ENCODE measurements at places on chromosomes 16 and 17.

DNA sequence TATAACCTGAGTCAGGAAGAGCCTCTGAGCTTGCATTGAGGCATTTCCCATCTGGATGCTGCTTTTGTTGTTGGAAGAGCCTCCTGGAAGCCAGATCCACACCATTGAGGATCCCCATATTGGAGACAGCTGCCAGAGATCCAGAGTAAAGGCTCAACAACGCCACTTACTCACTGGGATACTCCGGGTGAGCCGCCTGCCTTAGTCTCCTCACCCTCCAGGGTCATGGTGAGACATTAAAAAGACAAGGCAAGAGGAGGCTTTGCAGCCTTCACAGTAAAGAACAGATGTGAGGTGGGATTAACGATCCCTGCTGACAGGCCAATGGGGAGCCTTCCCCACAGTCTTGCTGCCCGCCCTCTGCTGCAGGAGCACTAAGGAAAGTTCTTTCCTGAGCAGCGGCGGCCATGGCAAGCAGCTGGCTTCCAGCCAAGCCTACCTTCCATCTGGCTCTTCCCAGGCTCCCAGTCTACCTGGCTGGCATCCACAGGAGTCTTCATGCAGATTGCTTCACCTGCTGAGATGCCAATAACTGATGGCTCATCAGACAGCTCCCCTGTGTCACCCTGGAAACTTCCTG, 198.5 kb downstream of the CYLD start:
- no peak for DNase-seq

GRCh38 chr17:31327534-31328159, 6.2 kb upstream of the EVI2A start:
- DNase-seq: no peak

- no peak for DNase-seq
Observed at GRCh38 chr16:72214821-72215220, 42.9 kb upstream of the PMFBP1 start.

GRCh38 chr16:68526143-68526781, 12.8 kb upstream of the ZFP90 start:
- DNase-seq: no peak

- no peak for DNase-seq
Observed at GRCh38 chr17:34503528-34504195, 75.7 kb upstream of the TMEM132E start.

DNA sequence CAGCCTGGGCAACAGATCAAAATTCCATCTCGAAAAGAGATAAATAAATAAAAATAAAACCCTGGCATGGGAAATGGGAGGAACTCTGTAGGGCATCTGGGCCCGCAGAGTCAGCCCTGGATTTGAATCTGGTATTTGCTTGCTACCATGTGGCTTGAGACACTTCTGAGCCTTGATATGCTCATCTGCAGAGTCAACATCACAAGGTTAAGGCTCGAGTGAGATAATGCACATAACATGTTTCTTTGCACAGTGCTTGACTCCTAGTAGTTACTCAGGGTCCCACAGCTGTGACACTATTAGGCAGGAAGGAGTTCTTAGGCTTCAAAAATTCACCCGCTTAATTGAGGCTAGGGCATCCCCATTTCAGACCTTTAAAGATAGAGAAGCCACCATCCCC, 21.3 kb downstream of the CDK5RAP3 start:
- no peak for DNase-seq

GRCh38 chr17:64531955-64532371, 25.2 kb downstream of the CEP95 start:
- no peak for DNase-seq

DNA sequence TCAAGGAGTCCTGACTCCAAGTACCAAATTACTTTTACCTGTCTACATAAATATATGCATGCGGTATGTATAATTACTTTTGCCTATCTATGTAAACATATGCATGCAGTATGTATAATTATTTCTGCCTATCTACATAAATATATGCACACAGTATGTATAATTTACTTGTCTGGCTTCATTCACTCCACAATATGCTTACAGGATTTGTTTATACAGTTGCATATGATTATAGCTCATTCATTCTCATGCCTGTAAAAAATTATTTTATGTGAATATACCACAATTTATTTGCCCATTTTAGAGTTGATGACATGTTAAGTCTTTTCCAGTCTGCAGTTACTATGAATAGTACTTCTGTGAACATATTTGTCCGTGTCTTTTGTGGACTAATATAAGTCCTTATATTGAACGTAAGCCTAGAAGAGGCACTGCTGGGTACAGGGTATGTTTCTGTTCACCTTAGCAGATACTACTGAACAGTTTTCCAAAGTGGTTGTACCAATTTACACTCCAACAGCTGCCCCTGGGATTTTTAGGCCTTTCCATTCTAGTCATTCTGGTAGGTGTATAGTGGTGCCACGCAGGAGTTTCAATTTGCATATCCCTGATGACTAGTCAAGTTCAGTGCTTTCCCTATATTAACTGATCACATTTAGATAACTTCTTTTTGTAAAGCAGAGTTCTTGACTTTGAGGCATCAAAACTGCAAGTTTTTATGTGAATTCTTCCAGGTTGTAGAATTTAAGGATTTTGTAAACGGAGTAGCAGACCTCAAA, 47.0 kb downstream of the MARVELD3 start:
- no peak for DNase-seq

DNA sequence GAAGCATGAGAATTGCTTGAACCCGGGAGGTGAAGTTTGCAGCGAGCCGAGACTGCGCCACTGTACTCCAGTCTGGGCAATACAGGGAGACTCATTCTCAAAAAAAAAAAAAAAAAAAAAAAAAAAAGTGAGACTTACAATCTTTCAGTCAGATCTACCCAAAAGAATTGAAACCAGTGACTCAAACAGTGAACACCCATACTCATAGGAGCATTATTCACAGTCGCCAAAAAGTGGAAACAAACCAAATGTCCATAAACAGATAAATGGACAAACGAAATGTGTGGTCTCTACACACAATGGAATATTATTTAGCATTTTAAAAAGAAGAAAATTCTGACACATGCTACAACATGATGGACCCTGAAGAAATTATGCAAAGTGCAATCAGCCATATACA, 9.1 kb upstream of the SCNN1B start:
- DNase-seq: no peak

DNA sequence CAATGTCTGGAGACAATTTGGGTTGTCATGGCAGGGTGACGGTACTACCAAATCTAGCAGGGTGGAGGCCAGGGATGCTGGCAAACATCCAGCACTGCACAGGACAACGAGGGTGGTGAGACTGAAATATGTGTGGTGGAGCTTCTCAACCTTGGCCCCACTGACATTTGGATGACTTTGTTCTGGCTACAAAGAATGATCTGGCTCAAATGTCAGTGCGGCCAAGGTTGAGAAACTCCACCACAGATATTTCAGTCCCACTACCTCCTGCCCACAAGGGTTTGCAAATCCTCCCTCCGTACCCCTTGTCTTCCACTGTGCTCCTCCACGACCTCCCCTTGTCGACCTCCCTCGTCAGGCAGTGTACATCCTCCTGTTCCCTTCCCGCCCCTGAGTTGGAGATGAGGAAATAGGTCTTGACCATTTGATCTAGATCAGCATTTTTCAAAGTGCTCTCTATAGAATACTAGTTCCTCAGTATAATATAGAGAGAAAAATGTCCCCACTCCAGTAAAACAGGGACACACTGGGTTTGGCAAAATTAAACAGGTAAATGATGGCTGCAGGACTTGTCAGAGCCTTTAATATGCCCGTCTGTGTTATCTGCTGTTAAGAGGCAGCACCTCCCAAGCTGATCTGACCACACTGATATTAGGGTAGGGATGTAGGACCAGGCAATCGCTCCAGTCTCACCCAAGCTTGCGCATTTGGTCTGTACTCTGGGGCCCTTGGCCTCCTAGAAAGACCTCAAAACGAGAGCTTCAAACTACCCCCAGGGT, 6.8 kb downstream of the OSGIN1 start:
- DNase-seq: no peak

- no peak for DNase-seq
Observed at GRCh38 chr16:55678161-55678821, 22.5 kb downstream of the SLC6A2 start.

DNA sequence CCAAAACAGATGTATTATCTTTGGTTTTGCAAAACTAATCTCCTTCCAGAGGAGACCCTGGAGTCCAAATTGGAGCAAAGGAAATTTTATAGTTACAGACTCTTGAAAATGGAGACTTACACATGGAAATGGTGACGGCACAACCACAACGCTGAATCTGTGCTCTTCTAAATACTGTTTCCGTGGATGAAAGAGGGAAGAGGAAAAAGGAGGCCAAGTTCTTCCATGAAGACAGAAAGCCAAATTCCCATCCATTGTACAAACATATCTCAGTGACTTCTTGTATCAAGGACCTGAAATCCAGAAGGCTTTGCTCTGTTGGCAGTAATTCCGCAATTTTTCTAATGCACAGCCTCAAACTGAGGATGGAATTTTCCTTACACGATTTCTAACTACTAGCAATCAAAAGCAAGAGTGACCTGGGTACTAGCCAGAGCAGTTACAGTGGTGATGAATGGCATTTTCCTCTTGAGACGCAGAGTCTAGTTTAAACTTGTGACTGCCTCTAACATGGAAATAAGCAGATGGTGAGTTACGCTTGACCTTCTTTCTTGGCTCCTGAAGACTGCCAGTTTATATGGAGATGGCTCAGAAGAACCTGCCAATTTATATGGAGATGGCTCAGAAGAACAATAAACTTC, 38.5 kb downstream of the VPS53 start:
- DNase-seq: no peak
